Stimulated activated CD8-positive, alpha-beta memory T cell treated with anti-CD3 and anti-CD28 coated beads, Interleukin-12 subunit alpha, Interleukin-12 subunit beta, amount 100 ng/mL, for 4 hours (primary cell): ENCODE measurements at places on chromosomes 12 and 14.

- no peak for DNase-seq
Observed at GRCh38 chr14:77531071-77531470, 32.5 kb upstream of the ISM2 start.

- no peak for DNase-seq
Observed at GRCh38 chr12:80038062-80038560, 61.2 kb upstream of the OTOGL start.

DNA sequence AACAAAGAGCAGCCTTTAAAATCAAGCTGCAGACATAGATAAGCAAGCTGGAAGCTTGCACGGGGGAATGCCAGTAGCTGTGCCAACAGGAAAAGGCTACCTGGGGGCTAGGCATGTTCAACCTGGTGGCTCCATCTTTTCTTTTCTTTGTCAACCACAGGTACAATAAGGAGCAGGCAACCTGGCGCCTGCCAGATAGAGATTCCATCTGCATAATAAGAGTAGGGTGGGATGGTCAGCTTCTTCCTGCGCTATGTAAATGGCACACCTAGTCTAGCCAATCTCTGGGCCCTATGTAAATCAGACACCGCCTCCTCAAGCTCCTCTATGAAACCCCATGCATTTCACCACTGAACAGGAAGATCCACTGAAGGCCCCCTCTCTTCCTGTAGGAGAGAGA is 87.4 kb upstream of the PKP2 start:
- DNase-seq: no peak

- no peak for DNase-seq
Observed at GRCh38 chr12:132558042-132558856, 52.1 kb downstream of the LRCOL1 start.

DNA sequence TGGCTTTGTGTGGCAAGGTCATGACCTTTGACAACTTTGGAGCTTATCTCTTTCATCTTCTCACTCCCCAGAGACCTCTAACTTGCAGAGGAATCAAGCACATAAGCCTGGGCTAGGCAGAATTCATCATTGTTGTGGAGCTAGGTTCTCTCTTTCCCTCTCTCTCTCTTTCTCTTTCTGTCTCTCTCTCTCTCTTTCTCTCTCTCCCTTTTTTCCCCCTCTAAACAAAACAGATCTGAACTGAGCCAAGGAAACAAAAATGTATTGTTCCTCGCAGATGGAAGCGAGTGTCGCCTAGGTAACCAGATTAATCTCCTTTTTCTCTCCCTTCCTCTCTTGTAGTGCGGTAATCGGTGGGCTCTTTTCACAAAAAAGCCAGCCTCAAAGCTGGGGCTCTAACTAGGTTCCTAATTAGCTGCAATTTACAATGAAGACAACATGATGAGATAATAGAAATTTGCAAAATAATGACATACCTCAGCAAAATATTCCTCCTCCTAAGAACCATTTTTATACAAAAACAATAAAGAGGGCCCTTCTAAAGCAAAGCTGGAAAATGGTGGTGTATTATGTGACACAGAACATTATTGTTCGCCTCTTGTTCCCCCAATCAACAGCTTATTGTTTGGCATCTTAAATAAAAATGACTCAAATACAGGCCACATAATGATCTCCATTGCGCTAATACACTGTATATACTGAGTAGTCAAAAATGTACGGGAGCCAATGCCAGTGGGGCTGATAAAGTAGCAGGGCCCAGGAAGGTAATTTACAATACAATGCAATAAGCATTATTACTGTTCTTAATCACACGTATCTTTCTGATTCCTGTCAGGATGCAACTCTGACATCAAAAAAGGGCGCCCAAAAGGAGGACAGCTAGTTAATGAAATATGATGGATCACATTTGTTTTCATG is 65.7 kb upstream of the SOX5 start:
- DNase-seq: no peak

- no peak for DNase-seq
Observed at GRCh38 chr14:93160353-93160801, 24.3 kb downstream of the MOAP1 start.

- no peak for DNase-seq
Observed at GRCh38 chr12:63795944-63796343, 16.2 kb downstream of the RXYLT1 start.

DNA sequence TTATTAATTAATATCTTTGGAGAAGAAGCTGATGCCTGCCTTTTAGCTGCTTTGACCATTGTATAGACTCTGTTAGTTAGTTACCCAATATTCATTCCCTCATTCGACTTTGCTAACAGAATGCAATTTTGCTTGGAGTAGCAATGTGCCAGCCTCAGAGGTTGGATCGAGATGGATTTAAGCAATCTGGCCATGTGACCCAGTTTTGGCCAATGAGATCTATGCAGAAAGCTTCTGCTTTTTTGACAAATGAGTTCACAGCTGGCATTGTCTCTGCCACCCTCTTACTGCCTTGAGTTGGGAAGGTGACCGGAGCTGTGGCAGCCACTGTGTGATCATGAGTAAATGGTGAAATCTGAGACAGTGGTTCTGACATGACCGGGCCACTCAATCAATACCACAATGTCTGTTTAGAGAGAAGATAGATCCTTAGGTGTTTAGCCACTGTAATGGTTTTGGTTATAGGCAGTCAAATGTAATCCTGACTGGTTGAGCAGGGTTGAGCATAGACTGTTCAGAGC is 74.9 kb upstream of the MED13L start:
- DNase-seq: no peak

DNA sequence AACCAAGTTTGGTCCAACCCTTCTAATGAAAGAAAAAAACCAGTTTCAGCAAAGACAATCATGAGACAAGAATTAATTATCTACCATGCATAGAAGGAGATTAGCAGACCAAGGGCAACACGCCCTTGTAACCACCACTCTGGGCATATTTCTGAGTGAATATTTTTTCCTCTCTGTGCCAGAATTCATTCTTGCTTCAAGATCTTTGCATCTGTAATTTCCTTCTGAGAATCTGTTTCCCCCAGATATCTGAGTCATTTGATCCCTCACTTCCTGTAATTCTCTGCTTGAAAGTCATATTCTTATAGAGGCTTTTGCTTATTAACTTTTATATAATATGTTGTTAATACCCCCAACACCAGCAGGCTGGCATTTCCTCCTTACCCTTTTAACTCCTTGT is 243.7 kb downstream of the SLC16A7 start:
- DNase-seq: no peak

- DNase-seq: no peak
Observed at GRCh38 chr12:123532808-123533649, 490 bp downstream of the RILPL1 start.

DNA sequence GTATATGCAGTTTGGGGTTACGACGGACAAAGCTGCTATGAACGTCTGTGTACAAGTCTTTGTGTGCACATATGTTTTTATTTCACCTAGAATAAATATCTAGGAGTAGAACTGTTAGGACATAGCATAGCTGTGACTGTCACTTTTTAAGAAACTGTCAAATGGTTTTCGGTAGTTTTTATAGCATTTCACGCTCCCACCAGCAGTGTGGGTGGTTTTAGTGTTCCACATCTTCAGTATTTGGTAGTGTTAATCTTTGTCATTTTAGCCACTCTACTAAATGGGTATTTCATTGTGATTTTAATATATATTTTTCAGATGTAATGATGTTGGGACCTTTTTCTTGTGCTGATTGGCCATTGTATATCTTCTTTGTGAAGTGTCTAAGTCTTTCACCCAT is 109.1 kb upstream of the BCAT1 start:
- no peak for DNase-seq

DNA sequence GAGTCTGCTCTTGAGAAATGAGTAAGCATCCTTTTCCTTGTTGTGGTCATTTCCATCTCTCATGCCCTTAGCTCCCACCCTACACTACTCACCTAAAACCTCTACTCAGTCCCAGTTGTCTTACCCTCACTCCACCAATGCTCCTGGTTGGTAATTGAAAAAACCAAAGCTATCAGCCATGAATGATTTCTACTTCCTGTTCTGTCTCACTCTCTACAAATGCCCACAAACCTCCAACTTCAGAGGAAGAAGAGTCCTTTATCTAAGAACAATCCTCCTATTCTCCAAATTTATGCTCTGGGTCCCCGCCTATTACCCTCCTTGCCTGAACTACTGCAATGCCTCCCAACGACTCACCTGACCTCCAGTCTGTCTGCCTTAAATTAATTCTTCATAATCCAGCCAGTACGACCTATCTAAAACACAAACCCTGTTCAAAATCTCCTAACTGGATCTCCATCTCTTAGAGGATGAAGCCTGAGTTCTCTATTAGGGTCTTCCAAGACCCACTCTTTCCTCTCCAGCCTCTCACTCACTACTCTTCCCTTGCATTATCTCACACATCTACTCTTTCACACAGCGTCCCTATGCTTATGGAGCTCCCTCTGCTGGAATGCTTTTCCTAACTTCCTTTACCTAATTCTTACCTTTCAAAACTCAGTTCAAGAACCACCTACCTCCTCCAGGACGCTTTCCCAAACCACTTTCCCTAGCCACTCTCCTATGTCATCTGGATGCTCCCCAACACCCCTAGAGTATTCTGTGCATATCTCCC is 2.2 kb downstream of the DHRS1 start:
- no peak for DNase-seq

GRCh38 chr14:95300002-95300696 is 19.6 kb downstream of the CLMN start:
- DNase-seq: no peak

GRCh38 chr12:59603754-59604153 is 7.9 kb downstream of the SLC16A7 start:
- DNase-seq: no peak

DNA sequence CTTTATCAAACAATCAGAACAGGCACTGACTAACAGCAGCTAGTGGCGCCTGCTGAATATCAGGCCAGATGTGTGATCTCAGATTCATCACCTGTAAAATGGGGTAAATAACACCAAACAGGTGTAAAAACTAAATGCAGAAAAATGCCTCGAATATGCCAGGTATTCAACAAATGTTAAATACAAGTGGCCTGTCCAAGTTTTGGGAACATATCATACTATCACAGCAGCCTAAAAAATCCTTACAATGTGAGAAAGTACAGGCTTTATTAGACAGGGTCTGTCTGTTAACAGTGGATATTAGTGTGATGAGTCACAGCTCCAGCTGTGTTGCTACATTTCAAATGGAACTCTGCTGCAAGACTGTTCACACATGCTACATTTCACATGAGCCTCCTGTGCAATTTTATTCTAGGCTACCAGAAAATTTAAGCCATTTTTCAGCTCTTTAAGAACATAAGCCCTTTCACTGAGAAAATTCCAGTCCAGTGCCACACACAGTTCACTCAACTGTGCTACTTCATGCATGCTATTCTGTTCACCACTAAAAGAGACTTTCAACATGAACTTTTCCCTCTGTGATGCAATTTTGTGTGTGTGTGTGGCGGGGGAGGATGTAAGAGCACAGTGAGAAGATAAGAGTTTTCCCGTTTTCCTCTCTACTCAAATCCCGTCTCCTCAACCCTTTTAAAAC is 56.7 kb downstream of the MSRB3 start:
- no peak for DNase-seq

DNA sequence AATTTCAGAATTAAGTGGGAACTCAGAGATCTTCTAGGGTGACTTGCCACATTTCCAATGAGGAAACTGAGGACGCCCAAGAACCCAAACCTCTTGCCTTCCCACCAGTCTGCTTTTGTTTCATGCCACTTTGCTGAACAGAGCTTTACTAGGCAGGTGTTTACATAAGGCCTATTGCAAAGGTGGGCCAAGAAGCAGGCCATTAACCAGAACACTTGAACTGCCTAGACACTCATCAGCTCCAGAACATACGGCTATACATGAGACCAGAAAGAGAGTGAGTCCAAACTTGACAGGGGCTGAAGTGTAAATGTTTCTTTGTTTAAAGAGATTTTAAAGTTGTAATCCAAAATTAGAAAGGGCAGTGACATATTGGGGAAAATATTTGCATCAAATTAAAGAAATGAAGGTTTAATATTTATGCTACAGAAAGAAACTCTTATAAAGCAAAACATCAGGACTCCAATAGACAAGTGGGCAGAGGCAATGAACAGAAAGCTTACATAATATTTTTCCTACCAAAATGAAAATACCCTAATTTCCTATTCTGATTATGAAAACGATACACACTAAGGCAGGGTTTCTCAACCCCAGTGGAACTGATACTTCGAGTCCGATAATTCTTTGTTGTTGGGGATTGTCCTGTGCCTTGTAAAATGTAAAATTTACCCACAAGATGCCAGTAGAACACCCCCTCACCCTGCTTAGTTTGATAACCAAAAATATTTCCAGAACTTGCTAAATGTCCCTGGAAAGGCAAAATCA is 11.7 kb downstream of the BATF start:
- DNase-seq: no peak

DNA sequence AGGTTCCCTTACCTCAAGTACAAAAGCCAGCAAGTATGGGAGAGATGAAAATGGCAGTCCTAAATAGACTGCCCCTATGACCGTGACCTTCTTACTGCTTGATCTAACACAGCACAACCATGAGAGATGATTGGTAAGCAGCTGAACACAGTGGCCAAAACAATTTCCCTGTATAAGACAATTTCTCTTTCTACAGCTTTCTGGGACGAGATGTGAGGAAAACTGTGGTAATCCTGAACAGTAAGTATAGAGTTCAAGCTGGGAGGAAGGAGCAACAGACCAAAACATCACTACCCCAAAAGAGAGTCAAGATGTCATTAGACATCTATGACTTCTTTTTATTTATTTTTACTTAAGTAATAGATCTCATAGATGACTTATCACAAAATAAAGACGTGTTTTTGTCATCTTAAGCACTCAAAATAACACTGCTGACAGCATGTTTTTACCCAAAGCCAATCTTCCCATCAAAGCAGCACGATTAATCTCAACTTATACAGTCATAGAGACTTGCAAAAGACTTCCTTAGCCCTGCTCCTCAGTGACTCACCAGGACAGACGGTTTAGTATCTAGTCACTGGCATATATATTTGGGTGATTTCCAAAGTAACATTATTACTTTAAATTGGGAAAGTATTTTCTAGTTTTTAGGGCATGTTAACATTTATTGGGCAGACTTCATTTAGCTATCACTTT is 3.7 kb downstream of the TMEM52B start:
- no peak for DNase-seq

DNA sequence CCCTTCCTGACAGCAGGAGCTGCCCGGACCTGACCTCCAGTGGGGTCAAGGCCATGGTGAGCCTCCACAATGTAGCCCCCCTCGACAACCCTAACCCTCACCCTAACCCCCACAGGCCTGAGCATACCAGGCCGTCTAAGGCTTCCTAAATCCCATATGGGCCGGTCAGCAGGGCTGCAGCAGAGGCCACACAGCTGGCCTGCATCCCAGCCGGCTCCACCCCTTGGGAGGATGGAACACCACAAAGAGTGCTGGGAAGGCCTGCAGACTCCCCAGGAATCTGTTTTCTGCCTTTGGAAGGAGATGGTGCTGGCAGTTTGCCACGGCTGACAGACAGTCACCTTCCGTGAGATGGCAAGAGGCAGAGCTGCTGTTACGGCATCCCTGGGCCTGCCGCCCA is 2.8 kb downstream of the TMEM179 start:
- DNase-seq: no peak

DNA sequence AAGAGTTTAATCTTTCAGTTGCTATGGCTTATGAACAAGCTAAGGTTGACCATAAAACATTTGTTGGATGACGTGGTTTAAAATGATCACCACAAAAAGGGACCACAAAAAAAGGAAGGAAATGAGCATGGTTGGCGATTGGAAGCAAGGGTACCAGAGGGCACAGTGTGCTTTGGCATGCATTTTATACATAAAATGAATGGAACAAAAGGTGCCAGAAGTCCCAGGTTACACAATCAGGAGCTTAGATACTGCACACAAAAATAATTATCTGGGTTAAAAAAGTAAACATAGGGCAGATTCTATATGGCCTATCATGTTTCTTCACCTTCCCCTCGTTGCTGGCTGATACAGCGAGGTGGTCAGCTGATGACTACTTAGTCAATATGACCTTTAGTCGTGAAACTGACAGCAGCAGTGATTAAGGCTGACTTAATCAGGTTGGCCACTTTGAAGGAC is 50.7 kb downstream of the ZC3H14 start:
- no peak for DNase-seq
